ENCODE measurements at places on chromosomes 2 and 18. TPM values are rescaled to one million over a fixed set of nuclear protein-coding genes. Genes with fewer than 3 reads are reported as not detected.
A peak's percentile ranks its signal among the peaks of the same experiment; 100 is the strongest.

OLA1 gene
- polyA plus RNA-seq, result 148 TPM

- no peaks in the 10 kb centered on the region for H3K27me3 ChIP-seq
- DNase-seq, result no peak
- no peak overlapping the region for H3K27ac ChIP-seq
- no peak overlapping the region for H3K4me3 ChIP-seq
These were observed 161.1 kb downstream of the CCBE1 start for GRCh38 chr18:59536166-59536565.

GRCh38 chr2:74077636-74078035 lies 70.1 kb downstream of the BOLA3 start:
- no peaks in the 10 kb centered on the region for H3K27me3 ChIP-seq
- H3K4me1 ChIP-seq, result no peaks in the 10 kb centered on the region
- no peak for DNase-seq
- H3K27ac ChIP-seq, result no peak overlapping the region
- H3K36me3 ChIP-seq, result peaks cover 45% of the 10 kb centered on the region

DNA sequence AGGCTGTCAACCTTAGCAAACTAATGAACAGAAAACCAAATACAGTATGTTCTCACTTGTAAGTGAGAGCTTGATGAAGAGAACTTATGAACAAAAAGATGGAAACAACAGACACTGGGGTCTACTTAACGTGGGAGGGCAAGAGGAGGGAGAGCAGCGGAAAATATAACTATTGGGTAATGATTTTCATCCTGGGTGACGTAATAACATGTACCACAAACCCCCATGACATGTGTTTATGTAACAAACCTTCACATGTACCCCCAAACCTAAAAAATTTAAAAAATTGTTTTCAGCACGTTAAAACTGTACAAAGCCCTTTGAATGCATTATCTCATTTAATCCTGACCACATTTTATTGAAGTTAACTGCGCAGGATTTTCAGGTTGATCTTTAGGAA lies 64.9 kb upstream of the RBMS1 start:
- DNase-seq, result no peak
- H3K4me3 ChIP-seq, result no peak overlapping the region
- no peaks in the 10 kb centered on the region for H3K27me3 ChIP-seq
- no peaks in the 10 kb centered on the region for H3K36me3 ChIP-seq

DNA sequence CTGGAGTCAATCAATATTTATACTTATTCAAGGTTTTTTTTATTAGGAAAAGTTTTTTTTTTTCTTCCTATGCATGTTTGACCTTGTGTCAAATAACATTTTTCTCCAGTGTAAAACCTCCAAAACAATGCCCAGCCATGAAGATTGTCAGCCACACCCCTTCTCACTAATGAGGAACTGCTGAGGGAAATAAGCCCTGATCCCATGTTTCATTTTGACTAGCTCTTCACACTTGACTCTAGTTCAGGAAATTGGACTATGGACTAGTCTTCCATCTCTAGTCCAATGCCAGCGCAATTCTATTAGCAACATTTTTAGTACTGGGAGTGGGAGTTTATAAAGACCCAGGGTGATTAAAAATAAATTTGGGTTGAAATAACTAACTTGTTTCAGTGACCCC lies 275.6 kb upstream of the CXCR4 start:
- no peak overlapping the region for H3K4me3 ChIP-seq
- no peak for DNase-seq
- H3K27me3 ChIP-seq, result no peaks in the 10 kb centered on the region
- no peaks in the 10 kb centered on the region for H3K4me1 ChIP-seq

- H3K27ac ChIP-seq, result no peak overlapping the region
- DNase-seq, result no peak
- no peaks in the 10 kb centered on the region for H3K4me1 ChIP-seq
- no peaks in the 10 kb centered on the region for H3K27me3 ChIP-seq
These were observed 105.9 kb upstream of the ID2 start for GRCh38 chr2:8575834-8576423.

DNA sequence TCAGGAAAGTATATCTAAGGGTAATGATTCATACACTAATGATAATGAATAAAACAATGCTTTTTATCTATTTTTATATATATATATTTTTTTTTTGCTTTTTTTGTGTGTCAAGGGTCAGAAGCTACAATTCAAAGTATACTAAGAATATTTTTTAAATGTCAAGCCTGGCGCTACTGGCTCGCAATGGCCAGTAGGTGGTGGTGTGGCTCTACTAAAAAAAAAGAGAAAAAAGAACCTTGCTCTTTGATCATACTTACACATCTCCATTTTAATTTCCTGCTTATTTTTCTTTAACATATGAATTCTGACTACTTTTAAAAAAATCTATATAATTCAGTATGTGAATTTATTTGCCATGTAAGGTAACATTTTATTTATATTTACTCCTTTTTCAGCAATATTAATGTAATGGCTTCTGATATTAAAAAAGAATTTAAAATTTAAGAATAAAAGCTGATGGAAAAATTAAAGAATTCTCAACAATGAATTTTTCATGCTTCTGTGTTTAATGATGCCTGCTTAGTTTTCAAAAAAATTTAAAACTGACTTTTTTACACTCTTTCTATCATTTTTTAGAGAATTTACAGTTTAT lies 232.9 kb downstream of the GULP1 start:
- no peak overlapping the region for H3K27ac ChIP-seq
- H3K4me1 ChIP-seq, result no peaks in the 10 kb centered on the region
- H3K27me3 ChIP-seq, result no peaks in the 10 kb centered on the region
- H3K4me3 ChIP-seq, result no peak overlapping the region
- DNase-seq, result peak; percentile 55
- H3K36me3 ChIP-seq, result no peaks in the 10 kb centered on the region

DNA sequence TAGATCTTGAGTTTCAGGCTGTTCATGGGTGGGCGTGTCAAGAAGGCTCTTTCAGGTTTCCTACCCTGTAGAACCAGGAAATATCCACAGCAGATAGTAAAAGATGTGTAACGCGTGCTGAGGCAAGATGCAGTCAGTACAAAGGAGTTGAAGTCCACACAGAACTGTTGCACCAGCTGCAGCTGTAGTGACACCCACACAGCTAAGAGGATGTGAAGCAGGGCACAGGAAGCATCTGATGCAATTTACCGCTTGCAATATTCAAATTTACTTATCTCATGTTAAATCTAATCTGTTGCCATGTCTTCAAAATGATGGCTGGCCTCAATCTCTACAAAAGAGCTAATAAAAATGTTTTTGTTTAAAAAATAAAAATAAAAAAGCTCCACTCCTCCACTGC lies 132.8 kb downstream of the ARHGAP15 start:
- DNase-seq, result peak; percentile 25
- H3K4me3 ChIP-seq, result no peak overlapping the region
- H3K36me3 ChIP-seq, result no peaks in the 10 kb centered on the region
- no peaks in the 10 kb centered on the region for H3K27me3 ChIP-seq
- peak overlapping the region; percentile 21 for H3K27ac ChIP-seq
- H3K4me1 ChIP-seq, result no peaks in the 10 kb centered on the region

- H3K4me3 ChIP-seq, result no peak overlapping the region
- DNase-seq, result no peak
- H3K36me3 ChIP-seq, result no peaks in the 10 kb centered on the region
- H3K27ac ChIP-seq, result no peak overlapping the region
- peaks cover 23% of the 10 kb centered on the region for H3K4me1 ChIP-seq
These were observed 34.0 kb downstream of the RDH14 start for GRCh38 chr2:18526429-18526828.

FER1L5 gene
- polyA plus RNA-seq, result 1.2 TPM

CRYBA2 gene
- 1.3 TPM for polyA plus RNA-seq

DNA sequence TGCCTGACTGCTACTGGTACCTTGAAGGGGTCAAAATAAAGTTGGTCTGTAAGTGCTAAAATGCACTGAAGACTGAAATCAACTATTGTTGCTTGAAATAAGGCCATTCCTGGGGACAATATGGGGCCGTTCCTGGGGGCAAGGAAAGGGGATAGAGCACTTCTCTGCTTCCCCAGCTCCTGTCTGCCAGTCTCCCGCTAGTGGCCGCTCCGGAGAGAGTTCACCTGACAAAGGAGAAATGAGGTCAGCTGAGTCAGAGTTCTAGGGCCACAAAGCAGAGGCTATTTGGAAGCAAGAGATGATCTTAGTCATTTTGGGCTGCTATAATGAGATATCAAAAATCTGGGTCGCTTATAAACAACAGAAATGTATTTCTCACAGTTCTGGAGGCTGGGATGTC lies 345.9 kb downstream of the TSN start:
- no peak overlapping the region for H3K4me3 ChIP-seq
- H3K36me3 ChIP-seq, result no peaks in the 10 kb centered on the region
- H3K27ac ChIP-seq, result no peak overlapping the region
- no peaks in the 10 kb centered on the region for H3K27me3 ChIP-seq
- no peaks in the 10 kb centered on the region for H3K4me1 ChIP-seq

GFPT1 gene
- polyA plus RNA-seq, result 55.4 TPM

DNA sequence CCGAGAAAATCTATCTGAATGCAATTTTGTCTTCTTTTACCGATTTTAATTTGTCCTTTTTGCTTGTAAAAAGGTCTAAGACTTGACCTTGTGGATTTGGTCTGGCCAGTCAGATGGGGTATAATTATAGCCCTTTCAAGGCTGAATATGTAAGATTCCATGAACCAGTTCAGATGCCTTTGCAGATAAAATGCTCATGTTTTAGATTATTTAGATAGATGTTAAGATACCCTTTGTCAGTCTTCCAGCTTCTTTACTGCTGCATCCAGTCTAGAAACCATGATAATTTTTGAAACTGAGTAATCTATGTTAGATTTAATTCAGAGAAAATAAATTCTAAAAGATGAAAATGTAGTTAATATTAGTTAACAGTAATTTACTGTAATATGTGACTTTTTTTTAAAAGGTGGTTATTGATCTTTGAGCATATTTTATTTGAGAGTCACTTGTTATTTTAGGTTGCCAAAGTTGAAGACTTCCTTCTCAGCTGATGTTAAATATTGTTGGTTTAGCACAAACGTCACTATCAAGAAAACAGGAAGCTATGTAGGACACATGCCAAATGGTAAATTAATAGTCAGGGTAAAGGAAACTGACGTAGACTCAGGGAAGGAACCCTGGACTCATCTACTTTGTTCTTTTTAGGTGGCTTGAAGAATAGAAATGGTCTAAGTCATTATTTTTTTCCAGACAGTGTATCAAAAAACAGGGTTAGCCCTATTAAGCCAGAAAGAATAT lies 29.8 kb downstream of the BABAM2 start:
- H3K4me3 ChIP-seq, result no peak overlapping the region
- H3K27ac ChIP-seq, result peak overlapping the region; percentile 49
- DNase-seq, result peak; percentile 37
- H3K27me3 ChIP-seq, result no peaks in the 10 kb centered on the region
- no peaks in the 10 kb centered on the region for H3K36me3 ChIP-seq

ATP6V1C2 gene
- polyA plus RNA-seq, result 0.22 TPM

GRCh38 chr2:203687165-203687564 lies 19.3 kb upstream of the CD28 start:
- no peak overlapping the region for H3K4me3 ChIP-seq
- no peak overlapping the region for H3K27ac ChIP-seq
- H3K27me3 ChIP-seq, result no peaks in the 10 kb centered on the region

GRCh38 chr18:10235661-10235952 lies 218.8 kb upstream of the APCDD1 start:
- no peak overlapping the region for H3K27ac ChIP-seq
- no peak overlapping the region for H3K4me3 ChIP-seq
- H3K36me3 ChIP-seq, result no peaks in the 10 kb centered on the region
- H3K27me3 ChIP-seq, result no peaks in the 10 kb centered on the region
- H3K4me1 ChIP-seq, result no peaks in the 10 kb centered on the region

DNA sequence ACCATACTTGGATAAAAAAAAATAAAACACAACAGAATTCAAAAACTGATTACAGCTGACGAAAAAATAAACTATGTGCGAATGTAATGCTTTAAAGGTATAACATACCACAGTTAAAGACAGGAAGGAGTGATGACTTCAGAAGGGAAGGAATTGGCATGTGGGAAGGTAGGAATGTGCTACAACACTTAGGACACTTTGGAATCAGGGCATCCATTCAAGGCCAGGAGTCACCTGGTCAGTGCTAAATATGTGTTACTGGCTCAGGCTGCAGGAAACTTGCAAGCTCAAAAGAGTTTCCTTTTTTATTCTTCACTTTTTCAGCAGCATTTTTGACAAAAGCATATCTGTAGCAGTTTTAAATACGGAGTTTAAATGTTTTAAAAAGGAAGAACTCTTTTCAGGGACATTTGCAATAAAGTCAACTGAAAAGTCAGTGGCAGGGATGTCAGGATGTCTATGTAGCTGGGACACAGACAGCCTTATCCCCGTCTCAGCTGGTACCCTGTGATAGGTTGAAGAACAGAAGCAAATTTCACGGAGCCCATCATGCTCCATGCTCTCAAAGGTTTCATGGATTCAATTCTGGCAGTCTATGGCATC lies 138.0 kb upstream of the KLHL14 start:
- H3K27me3 ChIP-seq, result no peaks in the 10 kb centered on the region
- no peak overlapping the region for H3K4me3 ChIP-seq
- H3K27ac ChIP-seq, result no peak overlapping the region

PID1 gene
- polyA plus RNA-seq, result 4.9 TPM

DNA sequence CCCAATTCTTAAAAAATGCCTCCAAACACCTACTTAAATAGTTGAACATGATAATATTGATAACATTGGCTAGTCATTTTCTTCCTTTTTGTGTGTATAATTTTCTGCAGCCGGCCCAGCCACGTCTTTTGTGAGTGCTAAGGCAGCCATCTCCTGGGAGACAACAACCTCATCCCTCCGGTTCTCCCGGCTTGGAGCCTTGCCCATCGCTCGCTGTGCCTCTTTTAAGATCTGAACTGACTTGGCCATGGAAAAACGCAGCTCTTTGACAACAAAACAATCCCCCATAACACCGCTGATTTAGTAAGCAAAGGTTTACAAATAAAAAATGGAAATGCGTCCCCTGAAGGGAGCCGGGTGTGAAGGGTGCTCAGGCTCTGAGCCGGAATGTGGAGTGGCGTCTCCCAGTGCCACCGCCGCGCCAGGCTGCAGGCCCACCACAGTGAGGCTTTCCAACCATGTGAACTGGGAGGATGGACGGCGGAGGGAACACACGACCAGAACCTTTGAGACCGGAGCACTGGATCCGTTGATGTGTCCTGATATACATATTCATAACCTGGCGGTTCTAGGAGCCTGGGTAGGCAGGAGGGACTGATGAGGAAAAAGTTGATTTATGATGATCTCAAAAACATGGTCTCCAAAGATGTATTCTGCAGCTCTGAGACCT lies 87.4 kb downstream of the SMIM21 start:
- no peaks in the 10 kb centered on the region for H3K36me3 ChIP-seq
- no peak overlapping the region for H3K4me3 ChIP-seq
- no peak for DNase-seq
- H3K4me1 ChIP-seq, result no peaks in the 10 kb centered on the region
- H3K27me3 ChIP-seq, result no peaks in the 10 kb centered on the region
- H3K27ac ChIP-seq, result no peak overlapping the region

- peaks cover 3% of the 10 kb centered on the region for H3K4me1 ChIP-seq
- H3K36me3 ChIP-seq, result no peaks in the 10 kb centered on the region
- no peaks in the 10 kb centered on the region for H3K27me3 ChIP-seq
- H3K4me3 ChIP-seq, result no peak overlapping the region
- no peak for DNase-seq
- no peak overlapping the region for H3K27ac ChIP-seq
These were observed 80.1 kb downstream of the MYCN start for GRCh38 chr2:16020389-16021008.

CPS1 gene
- 120 TPM for polyA plus RNA-seq

Data from small intestine (tissue), 16 donors.